ENCODE measurements at places on chromosomes 2 and 18.

GRCh38 chr2:232850039-232850438 lies 20.0 kb upstream of the SNORC start:
- DNase-seq: no peak

GRCh38 chr2:23350792-23351355 lies 34.1 kb upstream of the KLHL29 start:
- no peak for DNase-seq

DNA sequence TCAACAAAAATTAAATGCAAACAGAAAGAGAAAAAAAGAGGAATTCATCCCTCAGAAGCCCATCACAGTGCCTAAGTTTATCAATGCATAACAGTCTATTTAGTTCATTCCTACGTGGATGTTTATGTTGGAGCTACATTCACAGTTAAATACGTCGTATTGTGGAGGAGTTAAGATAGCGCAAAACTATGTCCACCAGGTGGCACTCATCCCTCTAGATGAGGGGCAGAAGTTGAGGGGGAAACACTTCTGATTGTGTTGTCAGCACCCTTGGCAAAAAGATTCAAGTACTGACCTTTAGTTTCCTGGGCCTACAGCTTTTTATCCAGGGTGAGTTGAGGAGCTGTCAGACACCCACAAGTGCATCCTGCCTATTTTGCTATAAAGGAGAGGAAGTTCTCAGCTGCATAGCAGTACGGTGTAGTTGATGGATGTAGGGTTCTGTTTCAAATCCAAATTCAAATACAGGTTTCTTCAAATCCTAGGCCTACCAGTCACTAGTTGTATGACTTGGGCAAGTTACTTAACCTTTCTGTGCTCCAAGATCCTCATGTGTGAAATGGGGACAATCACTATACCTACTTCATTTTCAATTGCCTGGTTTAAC lies 26.8 kb upstream of the MYO1B start:
- DNase-seq: no peak

GRCh38 chr2:143397884-143398614 lies 268.8 kb downstream of the ARHGAP15 start:
- no peak for DNase-seq

GRCh38 chr2:219076253-219076652 lies 15.5 kb upstream of the IHH start:
- no peak for DNase-seq

- DNase-seq: no peak
These were observed 19.3 kb upstream of the HPCAL1 start for GRCh38 chr2:10283106-10284062.

DNA sequence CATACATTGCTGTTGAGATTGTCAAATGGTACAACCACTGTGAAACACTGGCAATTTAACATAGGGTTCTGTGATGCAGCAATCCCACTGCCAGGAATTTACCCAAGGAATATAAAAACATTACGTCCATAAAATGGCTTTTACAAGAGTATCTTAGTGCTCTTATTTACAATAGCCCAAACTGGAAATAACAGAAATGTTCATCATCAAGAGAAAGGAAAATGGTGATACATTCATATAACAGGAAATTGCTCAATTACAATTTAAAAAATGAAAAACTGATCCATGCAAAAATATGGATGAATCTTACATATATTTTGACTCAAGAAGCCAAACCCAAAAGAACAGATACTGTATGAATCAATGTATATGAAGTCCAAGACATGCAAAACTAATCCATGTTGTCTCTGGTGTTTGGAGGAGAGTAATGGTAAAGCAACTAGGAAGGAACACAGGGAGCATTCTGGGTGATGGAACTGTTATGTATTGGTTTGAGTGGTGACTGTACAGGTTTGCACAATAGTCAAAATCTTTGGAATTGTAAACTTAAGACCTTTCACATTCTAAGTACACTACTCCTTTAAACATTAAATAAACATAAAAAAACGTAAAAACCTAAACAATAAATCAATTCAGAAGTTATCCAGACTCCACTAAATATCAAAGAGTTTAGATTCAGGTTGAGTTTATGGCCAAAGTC lies 104.8 kb upstream of the WDR75 start:
- no peak for DNase-seq

- DNase-seq: no peak
These were observed 164.7 kb downstream of the MREG start for GRCh38 chr2:215848698-215849097.

DNA sequence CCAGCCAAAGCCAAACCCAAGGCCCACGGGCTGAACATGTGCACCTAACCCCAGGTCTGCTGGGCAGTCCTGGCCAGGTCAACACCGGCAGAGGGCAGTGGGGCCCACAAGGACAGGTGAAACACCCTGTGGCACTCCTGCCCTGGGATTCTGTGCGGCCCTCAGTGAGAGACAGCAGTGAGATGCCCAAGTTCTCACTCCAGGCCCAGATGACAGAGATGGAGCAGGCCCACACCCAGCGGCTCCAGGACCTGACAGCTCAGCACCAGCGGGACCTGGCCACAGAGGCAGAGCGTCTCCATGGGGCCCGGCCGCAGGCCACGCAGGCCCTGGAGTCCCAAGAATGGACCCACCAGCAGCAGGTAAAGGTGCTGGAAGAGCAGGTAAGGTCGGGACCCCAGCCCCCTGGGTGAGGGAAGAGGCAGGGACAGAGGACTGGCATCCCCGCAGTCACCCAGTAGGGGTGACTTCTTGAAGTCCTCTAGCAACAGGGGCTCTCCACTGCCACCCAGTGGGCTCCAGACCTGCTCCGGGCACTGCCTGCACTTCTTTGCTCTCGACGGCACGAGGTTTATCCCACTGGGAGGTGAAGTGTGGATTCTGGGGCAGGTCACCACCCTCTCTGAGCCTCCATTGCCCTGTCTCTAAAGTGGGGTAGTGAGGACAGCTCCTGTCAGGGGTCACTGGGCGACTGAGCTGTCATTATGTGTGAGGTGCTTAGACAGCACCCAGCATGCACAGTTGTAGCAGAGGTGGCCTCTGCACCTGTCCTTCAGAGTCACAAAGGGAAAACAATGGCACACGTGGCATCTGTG lies 8.8 kb upstream of the SNED1 start:
- DNase-seq: no peak

DNA sequence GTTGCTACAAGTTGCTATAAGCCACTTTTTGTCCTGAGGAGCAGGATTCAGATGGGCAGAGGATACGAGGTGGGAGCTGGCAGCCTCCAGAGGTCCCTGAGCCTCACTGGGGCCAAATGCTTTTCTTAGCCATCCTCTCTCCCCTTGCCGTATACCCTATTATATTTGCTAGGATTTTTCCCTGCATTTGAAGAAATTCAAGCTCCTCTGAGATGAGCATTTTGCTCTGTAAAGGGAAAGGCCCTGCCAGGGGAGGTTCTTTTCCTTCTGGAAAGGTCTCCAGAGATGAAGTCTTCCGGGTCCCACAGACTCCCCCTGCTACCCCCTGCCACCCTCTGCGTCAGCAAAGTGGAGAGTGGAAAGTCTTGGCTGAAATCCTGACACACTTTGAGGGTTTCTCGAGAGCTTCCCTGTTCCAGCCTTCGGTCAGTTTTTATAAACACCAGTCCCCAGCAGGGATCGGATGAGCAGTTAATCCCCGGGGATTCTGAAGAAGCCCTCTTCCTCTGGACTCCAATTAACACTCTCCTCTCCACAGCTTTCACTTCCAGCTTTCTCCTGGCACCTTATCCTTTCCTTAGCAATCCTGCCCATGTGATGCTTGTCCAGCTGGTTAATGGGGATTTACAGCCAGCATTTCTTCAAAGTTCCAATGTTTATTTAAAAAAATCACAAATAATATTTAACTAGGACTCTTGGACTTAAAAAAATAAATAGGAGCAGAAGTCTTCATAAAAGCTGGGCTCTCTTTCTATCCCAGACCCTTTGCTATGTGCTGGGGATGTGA lies 13.1 kb downstream of the CYRIA start:
- no peak for DNase-seq

GRCh38 chr2:55810622-55811020 lies 113.0 kb downstream of the EFEMP1 start:
- no peak for DNase-seq

DNA sequence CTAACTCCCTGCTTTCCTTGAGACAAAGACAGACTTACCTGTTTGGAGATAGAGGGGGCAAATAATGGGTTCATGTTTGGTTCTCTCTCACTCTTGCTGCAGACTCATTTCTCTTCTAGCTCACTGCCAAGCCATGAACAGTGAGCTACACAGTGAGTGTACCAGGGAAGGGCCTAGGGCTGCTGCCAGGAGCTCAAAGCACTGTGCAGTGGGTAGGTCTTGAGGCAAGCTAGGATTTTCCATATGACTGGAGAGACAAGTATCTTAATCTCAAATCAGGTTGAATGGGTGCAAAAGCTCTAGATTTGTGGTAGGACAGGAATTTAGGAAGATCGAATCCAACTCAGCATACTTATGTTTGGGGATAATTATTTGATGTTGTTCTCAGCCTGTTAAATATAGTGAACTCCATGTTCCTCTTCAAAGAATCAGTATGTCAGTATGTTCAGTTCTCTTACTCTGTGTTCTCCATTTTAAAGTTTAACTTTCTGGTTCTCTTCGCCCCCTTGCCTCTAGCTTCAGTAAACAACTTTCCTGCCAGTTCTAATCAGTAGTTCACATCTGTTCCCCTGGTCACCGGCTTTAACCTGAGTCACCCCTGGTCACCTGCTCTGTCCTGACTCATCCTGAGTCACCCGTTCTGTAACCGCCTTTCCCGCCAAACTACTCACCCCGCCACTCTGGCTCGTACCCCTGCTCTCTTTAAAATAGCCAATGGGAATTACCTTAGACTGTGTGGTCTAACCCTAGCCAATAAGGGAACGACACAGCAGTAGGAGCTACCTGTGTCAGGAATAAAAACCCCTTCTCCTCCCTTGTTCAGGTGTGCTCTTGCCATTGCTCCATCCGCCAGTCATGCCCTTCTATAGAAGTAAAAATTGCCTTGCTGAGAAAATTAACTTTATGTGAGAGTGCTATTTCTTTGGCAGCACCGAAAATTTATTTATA lies 21.9 kb downstream of the SLC25A52 start:
- DNase-seq: no peak

DNA sequence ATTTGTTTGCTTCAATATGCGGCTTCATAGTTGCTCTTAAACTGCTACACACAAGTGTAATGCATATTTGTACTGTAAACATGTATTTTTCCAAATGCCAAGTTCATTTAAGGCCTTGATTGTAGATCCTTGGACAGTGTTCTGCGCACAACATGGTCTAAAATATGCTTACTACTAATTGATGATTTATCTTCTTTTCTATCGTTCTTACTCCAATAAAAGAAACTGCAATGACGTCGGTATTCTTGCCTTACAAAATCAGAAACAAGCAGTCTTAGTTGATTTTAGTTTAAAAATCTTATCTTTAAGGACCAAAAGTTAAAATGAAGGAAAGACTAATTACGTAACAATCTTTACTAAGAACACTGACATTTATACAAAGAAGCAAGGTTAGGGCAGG lies 224.3 kb upstream of the SMAD7 start:
- no peak for DNase-seq

DNA sequence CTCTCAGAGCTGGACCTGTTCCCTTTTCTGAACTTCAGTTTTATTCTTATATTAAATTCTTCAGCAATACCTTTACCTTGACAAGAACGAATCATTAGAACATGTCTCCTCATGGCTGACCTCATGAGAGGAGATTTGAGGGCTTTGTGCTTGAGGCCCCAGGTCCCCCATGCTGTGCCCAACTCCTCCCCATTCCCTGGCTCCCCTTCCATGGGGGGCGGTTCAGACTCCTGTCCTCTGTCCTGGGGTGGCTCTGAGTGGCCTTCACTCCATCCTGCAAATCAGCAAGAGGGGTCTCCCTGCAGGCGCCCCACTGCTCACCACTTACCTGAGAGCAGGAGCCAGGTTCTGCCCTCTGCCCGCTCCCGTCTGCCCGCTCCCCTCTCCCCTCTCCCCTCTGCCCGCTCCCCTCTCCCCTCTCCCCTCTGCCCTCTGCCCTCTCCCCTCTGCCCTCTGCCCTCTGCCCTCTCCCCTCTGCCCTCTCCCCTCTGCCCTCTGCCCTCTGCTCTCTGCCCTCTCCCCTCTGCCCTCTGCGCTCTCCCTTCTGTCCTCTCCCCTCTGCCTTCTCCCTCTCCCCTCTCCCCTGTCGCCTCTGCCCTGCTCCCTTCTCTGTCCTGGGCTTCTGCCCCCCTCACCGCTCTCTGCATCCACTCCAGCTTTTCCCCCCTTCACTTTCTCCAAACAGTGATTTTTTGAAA lies 98.7 kb upstream of the ALKAL2 start:
- DNase-seq: no peak

- DNase-seq: no peak
These were observed 126.2 kb upstream of the GPC1 start for GRCh38 chr2:240309214-240309613.

- no peak for DNase-seq
These were observed 142.0 kb downstream of the PRKCE start for GRCh38 chr2:45793305-45793962.
